ENCODE measurements at places on chromosomes 16 and 17. TPM values are rescaled to one million over a fixed set of nuclear protein-coding genes. Genes with fewer than 3 reads are reported as not detected.
A peak's percentile ranks its signal among the peaks of the same experiment; 100 is the strongest.

- no peak for DNase-seq
Observed at GRCh38 chr16:9840761-9841665, 341.2 kb downstream of the GRIN2A start.

- no peak for DNase-seq
Observed at GRCh38 chr17:48641541-48642058, 15.4 kb upstream of the HOXB9 start.

- peak; percentile 62 for DNase-seq
Observed at GRCh38 chr17:76139801-76140660, 1.0 kb downstream of the FOXJ1 start.

DNA sequence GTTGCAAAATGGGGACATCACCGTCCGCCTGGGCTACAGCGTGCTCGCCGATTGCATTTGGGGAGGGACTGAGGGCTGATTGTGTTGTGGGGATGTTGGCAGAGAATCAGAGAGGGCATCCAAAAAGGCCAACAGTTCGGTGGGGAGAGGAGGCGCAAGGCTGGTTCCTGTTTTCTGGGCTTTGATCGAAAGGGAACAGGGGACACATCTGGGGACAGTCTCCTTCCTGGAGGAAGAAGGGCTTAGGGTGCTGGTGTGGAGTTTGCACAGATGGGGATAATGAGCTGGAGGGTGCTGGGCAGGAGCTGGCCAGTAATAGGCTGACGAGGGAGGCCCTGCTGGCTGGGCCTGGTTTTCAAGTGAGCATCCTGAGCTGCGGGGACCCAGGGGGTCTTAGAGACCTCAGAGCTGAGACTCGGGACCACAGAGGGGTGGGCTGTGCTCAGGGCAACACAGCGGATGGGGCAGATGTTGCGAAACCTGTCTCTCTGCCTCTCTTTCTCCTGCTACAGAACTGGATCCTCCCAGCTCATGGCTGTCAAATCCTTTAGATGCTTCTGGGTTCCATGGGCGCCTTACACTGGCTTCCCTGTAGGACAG is 288.7 kb downstream of the SEC14L1 start:
- DNase-seq: no peak

DNA sequence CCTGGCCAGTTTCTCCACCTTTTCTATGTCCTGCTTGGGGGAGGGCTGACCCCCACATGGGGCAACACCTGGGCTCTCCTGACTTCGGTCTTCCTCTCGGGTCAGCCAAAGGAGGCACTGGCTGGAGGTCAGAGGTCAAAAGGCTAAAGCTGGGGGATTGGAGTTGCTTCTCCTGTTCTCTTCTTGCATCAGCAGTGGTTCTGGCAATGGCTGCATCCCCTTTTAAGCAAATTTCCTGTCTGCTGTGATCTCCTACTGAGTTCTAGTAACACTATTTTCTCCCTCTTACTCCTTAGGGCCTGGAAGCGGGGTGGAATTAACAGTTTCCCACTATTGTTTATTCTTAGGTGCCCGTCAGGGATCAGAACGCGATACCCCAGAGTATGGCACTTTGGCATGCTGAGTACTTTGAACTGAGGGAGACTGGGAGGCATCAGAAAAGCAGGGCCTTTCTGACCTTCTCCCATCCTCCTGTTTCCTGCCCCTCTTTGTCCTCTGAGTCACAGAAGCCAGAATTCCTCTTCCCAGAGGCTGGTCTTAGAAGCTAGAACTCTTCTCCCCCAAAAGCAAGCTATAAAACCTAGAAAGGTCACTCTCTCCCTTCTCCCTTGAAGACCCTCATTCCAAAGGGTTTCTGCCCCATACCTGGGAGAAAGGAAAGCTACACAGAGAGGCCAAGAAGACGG is 268.2 kb downstream of the STX8 start:
- DNase-seq: no peak

GRCh38 chr17:13931111-13931526 is 138.2 kb upstream of the COX10 start:
- DNase-seq: no peak

GRCh38 chr17:80109066-80109660 is 7.8 kb downstream of the GAA start:
- no peak for DNase-seq

GPRC5C gene
- 139 TPM for total RNA-seq

- no peak for DNase-seq
Observed at GRCh38 chr16:8848231-8848938, 20.4 kb downstream of the CARHSP1 start.

DNA sequence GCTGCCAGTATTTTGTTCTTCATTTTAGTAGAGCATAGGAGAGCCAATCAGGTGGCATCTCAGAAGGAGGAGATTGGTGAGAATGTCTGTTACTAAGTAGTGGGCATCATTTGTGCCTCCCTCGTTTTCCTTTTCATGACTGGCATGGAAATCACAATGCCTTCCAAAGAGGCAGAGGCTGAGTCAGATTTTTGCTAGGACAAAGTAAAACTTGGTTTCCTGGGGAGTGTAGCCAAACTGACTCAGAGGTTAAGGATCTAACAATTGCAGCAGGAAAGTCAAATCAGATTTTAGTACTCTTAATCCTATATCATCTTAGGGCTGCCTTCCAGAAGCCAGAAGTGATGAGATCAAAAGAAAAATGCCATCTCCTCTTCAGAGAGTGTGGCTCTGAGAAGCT is 138.7 kb downstream of the ANKFN1 start:
- DNase-seq: no peak

DNA sequence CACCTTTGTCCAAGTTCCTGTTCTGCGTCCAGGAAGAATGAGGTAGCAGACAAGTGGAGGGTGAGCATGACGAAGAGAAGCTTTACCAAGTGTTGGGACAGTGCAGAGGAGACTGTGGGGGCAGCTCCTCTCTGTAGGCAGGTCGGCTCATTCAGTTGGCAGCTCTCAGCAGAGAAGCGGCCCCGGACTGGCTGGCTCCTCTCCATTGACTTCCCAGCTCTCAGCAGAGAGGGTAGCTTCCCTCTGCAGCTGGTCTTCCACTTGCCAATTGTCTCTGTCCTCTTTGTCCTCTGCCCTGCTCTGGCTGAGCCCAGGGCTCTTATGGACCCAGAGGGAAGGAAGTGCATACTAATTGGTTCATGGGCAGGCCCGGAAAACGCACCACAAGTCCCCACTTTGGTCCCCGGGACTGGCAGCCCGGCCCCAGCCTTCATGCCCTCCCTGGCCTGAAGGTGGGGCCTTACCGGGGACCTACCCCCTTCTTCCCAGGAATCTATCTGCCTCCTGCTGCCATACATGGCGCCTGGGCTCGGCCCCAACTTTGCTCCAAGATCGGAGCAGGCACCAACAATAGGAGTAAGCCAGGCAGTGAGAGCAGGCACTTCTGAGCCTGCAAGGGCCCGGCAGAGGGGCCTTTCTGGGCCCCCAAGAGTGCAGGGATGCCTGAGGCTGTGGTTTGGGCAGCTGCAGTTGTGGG is 10.1 kb downstream of the KCTD5 start:
- DNase-seq: peak; percentile 21

FTSJ3 gene
- 48.2 TPM for total RNA-seq

PMP22 gene
- 16.7 TPM for total RNA-seq

TMC5 gene
- 122 TPM for total RNA-seq

DNA sequence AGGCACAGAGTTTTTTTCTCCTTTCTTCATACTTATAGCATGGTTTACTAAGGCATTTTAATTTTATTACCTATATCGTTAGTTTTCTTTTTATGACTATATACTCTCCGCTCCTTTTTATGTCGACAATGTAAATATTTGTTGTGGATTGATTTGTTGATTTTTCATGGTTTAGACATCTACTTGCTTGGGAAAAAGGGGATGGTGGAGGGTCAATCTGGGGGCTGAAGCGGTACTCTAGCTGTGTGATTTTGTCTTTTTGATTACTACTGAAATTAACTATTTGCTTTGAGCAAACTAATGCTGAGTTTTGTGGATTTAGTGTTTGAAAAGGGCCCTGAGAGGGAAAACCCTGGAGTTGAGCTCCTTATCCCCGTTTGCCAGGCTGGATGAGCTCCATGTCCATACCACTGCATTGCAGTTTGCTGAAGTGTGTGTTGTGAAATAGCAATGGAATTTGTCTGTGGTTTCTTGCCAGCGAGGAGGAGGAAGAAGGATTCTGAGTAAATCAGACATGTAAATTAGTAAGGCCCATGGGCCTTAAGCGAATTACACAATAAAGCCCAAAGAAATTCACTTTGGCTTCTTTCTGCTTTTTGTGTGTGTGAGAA is 72.0 kb downstream of the FTO start:
- peak; percentile 38 for DNase-seq

- no peak for DNase-seq
Observed at GRCh38 chr16:74682556-74682955, 15.9 kb upstream of the RFWD3 start.

- DNase-seq: no peak
Observed at GRCh38 chr16:65222049-65222448, 100.2 kb upstream of the CDH11 start.

GRCh38 chr16:21628772-21629171 is 23.6 kb downstream of the IGSF6 start:
- DNase-seq: no peak

- DNase-seq: no peak
Observed at GRCh38 chr17:18144855-18145254, 36.3 kb downstream of the MYO15A start.

CRYBA1 gene
- total RNA-seq: not detected

All from mucosa of descending colon (tissue), 3 donors.